ENCODE measurements at places on chromosomes 2 and 18.

DNA sequence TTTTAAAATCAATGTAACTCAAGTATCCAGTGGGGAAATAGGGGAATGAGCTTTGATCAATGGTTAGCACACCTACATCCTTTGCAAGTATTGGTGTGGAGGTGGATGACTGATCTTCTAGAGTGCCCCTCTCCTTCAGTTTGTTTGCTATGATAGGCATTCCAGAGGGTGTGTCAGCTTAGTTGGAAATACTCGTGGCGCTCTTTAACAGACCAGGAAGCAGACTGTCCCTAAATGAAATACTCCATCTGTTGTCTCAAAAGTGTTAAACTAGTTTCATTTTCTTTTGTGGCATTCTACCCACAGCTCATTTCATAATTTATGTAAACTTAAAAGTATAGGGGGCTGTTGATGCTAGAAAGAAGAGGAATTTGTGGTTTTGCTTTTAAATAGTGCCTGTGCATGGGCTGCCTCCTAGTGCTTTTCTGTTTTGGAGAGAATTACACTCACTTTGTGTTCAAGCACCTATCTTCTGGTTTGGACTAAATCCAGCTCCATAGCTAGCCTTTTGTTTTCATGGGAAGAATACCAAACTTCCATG lies 66.2 kb downstream of the STAT1 start:
- no peak for DNase-seq

DNA sequence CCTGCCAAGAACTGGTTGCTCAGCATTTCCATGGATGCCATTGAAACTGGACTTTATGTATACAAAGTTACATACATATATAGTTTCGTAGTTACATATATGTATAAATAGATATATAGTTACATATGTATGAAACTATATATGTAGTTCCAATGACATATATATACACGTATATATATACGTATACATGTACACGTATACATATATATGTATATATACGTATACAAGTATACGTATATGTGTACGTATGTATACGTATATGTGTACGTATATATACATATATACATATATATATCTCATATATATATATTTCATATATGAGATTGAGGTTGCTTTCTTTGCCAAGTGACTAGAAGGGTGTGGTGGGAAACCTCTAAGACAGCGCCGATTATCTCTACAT lies 10.6 kb upstream of the TMEM131 start:
- DNase-seq = no peak

DNA sequence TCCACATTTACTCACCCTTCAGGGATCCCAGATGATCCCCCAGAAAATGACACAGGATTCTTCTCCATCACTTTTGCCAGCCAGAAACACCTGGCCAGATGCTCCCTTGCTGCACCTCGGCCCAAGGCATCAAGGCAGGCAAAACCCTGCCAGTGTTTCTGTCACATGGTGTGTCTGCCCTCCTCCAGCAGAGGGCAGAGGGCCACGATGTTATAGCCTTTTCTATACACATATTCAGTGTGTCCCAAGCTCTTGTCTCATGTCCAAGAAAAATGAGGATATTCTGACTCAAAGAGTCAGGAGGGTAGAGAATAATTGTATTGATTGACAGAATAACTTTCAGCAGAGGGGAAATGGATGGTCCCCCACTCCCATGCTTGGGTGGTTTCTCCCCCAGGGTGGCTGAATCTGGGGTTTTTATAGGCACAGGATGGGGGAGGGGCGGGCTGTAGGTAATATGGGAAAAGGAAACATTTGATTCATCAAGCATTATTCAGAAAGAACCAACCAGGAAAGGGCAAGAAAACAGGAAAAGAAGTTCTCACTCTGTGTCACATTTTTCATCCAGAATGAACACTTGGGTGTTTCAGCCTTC lies 933.9 kb downstream of the TRIB2 start:
- no peak for DNase-seq

DNA sequence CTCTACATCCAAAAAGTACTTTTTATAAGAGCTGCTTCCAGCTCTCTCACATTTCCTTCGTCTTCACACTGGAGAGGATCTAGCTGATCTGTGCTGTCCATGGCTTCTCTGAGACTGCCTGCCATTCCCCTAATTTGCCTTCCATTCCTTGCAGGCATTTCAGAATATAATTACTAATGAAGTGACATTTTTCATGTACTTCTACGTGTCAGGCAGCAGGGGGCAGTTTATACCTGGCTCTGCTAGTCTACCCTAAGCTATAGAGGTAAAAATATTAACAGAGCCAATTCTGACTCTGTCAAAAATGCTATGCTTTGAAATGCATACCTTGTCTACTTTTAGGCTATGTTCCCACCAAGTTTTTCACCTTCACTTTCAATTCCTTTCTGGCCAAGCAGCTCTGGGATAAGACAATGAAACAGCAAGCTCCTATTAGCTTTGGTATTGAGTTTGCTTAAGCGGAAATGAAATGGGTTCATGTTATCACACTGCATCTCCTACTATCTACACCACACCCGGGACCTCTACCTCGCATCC lies 81.9 kb downstream of the MEP1B start:
- DNase-seq = peak; percentile 12

- no peak for DNase-seq
Observed at GRCh38 chr18:54209471-54210180, 14.8 kb downstream of the MBD2 start.

- DNase-seq = no peak
Observed at GRCh38 chr2:60676706-60677330, 79.2 kb upstream of the PAPOLG start.

GRCh38 chr2:220959391-220959802 lies 612.7 kb downstream of the EPHA4 start:
- DNase-seq = no peak

DNA sequence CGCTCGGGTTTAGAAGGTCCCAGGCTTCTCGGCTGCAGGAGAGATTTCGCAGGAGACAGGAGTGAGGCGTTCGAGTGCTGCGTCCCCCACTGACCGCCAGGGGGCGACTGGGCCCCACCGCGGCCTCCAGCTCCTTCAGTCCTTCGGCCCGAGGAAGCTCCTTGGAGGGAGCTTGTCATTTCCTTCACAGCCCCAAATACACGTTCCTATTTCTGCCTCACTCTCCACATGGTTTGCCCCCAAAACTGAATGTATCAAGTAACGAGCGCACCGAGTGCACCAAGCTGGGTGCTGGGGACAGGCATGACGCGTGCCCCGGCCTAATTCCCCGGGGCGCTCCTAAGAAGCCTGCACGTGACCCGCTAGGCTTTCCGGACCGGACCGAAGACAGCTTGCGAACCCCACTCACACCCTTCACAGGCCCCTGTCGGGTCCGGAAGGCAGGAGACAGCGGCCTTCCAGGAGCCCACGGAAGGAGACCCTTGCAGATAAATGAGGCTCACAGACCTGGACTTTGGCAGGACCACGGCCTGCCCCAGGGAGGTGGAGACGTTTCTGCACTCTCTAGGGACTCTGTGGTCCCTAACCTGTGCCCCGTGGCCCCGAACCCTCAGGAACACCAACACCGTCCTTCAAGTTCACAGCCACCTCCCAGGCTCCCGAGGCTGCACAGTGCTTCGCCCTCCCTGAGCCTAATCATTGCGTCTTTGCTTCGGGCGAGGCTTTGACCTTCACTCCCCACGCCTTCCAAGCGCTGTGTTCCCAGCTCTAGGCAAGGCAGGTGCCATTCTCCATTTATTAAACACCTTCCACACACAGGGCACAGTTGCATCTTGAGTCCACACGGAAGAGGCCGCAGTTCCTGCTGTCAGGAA lies 13.0 kb upstream of the FAHD2A start:
- DNase-seq = peak; percentile 57

DNA sequence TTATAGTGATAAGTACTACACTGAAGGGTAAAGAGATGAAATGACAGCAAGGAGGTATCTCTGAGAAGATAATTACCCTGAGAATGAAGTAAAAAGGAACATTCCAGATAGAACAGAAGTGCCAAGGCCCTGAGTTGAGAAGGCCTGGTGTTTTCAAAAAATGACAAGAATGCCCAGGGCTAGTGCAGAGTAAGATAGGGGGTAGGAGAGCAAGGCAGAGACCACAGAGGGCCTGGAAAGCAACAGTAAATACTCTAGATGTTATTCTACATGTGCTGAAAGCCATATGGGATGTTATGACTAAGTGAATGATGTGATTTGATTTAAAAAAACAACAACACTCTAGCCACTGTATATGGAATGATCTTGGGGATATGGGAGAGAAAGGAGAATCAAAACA lies 52.3 kb downstream of the BAZ2B start:
- no peak for DNase-seq

- DNase-seq = no peak
Observed at GRCh38 chr2:127219171-127220070, 678 bp downstream of the CYP27C1 start.

DNA sequence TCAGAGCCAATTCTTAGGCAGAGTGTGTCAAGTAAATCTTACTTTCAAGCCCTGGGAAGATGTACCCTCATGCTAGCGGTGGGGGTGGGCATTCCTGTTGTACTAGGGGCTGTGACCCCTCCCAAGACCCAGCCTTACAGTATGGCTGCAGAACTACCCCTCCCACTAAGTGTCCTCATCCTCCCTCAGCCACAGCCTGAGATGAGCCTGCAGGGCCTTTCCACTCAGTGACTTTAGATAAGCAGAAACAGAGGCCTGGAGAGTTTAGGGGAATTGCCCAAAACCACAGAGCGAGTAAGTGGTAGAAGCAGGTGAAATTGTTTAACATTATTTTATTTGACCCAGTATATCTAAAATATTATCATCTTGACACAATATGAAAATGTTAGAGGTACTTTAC lies 36.6 kb downstream of the TTC32 start:
- DNase-seq = no peak

- no peak for DNase-seq
Observed at GRCh38 chr2:37895140-37895539, 29.9 kb upstream of the RMDN2 start.

- no peak for DNase-seq
Observed at GRCh38 chr2:12424809-12425208, 291.9 kb upstream of the TRIB2 start.

DNA sequence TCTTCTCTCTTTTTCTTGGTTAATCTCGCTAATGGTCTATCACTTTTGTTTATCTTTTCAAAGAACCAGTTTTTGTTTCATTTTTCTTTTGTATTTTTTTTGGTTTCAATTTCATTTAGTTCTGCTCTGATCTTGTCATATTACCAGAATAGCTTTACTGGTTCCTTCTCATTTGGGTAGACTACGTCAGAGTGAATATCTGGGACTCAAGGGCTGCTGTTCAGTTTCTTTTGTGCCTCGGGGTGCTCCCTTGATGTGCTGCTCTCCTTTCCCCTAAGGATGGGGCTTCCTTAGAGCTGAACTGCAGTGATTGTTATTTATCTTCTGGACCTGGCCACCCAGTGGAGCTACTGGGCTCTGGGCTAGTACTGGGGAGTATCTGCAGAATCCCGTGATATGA lies 29.4 kb upstream of the IL1RN start:
- DNase-seq = no peak

DNA sequence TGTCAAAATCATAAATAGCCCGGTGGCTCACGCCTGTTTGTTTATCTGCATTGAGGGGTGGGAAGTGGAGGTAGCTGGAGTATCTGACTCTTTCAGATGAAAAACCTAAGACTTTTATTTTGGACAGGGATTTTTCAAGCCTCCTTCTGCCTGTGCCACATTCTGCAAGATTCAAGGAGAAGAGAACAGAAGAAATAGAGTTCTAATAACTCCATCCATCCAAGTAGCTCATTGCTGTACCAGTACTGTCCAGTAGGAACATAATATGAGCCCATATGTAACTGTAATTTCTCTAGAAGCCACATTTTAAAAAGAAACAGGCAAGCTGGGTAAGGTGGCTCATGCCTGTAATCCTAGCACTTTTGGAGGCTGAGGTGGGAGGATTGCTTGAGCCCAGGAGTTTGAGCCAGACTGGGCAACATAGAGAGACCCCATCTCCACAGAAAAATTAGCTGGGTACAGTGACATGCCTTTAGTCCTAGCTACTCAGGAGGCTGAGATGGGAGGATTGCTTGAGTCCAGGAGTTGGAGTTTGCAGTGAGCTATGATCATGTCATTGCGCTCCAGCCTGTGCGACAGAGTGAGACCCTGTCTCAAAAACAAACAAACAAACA lies 35.4 kb upstream of the NT5DC4 start:
- DNase-seq = no peak

- DNase-seq = no peak
Observed at GRCh38 chr18:35590935-35591334, 9.4 kb downstream of the GALNT1 start.

DNA sequence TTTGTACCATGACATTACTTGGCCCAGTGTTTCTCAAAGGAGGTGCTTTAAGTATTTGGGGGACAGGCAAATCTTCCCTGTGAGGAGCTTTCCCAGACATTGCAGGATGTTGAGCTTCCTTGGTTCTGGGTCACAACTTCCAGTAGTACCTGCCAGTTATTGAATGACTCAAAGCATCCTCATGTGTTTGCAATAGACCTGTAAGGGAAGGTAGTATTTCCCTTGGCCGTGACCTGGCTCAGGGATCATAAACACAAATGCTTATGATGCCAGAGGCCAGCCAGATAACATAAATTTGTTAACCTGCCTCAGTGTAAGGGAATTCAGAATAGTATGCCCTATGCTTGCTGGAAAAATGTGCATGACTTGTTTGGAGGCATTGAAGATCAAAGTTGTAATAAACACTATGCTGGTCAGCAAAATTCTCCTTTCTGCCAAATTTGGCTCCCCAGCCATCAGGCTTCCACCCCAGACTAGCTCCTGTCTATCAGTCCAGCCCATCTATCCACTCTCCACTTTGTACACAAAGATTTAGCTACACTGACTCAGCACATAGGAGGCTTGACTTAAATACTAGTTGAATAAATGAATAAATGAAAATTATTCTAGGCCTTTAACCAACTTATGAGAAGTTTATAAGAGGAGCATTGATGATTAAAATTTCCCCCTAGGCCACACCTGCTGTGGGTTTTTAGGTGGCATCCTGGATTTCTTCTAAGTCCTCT lies 102.0 kb upstream of the EFEMP1 start:
- DNase-seq = no peak

DNA sequence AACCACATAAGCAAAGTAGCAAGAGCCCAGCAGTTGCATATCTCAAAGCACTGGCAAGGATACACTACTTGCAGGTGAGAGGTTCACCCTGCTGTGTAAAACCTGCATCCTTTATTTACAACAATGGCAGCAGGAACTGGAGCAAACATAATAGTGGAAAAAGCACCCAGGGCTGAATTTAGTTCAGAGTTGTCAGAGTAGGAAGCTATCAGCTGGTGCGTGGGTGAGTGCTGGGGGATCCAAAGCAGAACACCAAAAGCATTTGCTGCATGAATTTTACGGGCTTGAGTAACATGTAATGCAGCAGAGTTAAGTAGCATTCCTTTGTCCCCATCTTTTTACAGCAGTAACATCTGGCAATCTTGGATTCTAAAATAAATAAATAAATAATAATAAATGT lies 73.5 kb upstream of the SRD5A2 start:
- DNase-seq = no peak

All from HuH-7.5 (cell line).